ENCODE measurements at places on chromosomes 6 and 20.

DNA sequence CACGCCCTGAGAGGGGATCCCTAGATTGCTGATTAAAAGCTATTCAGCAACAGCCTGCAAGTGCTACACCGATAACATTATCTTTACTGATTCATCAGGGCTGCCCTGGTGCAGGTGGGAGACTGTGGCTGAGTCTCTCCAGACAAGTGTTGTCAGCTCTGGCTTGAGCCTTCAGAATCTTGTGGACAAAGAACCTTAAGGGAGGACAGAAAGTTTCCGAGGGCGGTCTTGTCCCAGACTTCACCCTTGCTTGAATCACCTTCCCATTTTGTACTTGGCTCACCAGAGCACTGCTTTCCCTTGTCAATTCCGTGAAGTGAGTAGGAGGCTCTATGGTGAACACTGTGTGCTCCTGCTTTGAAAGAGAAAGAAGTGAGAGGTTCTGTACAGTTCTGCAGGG, 88.6 kb upstream of the PCSK2 start:
- no peak for DNase-seq

GRCh38 chr6:71468841-71469700, 180.5 kb downstream of the OGFRL1 start:
- no peak for DNase-seq

GRCh38 chr6:109373762-109374161, 8.5 kb downstream of the CD164 start:
- DNase-seq = no peak

DNA sequence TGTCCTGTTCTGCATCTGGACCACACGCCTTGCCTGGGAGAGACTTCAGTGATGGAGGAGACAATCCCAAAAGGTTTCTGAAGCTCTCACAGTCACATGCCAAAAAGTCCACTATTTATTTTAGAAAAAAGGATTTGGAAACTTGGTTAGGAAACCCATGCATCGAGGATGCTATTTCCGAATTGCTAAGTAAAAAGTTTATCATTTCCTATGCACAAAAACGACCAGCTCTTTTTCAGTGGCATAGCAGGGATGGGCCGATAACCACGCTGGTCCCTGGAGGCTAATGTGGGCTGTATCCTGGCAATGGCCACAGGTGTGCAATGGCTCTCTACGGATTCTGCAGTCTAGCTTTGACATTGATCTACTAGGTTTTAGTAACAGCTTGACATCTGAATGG, 33.9 kb downstream of the RAMACL start:
- no peak for DNase-seq

DNA sequence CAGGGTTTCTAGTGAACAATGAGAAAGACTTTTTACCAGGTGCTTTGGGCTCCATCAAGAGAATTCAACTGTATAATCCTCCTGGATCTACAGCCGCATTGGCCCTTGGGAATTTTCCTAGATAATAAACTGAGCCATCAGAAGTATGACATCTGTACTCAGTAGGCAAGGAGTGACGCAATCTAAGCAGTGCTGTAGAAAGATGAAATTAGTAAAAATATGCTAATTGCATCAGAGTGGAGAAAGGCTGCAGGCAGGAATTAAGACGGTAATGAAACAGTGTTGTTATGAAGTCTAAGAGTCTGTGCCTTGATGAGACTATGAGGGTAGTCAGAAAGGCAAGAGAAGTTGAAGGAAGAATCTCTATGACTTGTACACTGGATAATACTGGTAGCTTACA, 507.9 kb upstream of the SOX4 start:
- DNase-seq = no peak

GRCh38 chr6:72619883-72620696, 1.8 kb upstream of the KCNQ5 start:
- DNase-seq = no peak

- no peak for DNase-seq
Observed at GRCh38 chr20:51460569-51461265, 81.8 kb downstream of the NFATC2 start.

GRCh38 chr6:108693430-108694154, 132.9 kb downstream of the FOXO3 start:
- DNase-seq = no peak

DNA sequence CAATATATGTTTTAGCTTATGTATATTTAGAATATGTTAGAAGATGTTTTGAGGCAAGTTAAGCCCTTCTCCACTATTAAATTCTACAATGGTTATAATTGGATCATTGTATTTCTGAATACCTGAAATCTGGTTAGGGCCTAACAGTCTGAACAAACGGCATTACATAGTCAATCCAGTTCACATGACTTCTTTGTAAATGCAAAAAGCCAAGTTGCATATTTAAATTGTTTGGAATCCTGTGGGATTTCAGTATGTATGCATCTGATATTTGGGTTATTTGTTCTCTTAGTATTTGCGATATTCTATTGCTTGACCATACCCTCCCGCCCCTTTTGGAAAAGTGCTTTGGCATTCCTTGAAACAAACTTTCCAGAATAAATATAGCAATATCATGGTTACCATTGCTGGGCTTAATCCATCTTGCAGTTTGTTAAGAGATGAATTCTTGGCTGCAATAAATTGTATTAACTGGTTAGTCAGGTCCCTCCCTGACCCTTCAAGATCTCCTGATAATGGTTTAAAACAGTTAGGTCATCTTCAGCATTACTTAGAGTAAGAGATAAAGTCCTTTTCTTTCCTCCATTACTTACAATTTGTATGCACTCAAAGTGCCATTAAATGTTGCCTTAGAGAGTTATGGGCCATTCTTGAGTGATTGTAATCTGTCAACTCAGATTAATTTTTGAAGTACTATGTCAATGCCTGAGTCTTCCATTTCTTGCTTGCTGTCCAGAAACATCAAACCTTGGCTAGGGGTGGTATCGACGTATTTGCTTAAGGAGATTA, 36.5 kb downstream of the LRRC1 start:
- DNase-seq = no peak

GRCh38 chr20:41000628-41001027, 28.0 kb upstream of the TOP1 start:
- no peak for DNase-seq

DNA sequence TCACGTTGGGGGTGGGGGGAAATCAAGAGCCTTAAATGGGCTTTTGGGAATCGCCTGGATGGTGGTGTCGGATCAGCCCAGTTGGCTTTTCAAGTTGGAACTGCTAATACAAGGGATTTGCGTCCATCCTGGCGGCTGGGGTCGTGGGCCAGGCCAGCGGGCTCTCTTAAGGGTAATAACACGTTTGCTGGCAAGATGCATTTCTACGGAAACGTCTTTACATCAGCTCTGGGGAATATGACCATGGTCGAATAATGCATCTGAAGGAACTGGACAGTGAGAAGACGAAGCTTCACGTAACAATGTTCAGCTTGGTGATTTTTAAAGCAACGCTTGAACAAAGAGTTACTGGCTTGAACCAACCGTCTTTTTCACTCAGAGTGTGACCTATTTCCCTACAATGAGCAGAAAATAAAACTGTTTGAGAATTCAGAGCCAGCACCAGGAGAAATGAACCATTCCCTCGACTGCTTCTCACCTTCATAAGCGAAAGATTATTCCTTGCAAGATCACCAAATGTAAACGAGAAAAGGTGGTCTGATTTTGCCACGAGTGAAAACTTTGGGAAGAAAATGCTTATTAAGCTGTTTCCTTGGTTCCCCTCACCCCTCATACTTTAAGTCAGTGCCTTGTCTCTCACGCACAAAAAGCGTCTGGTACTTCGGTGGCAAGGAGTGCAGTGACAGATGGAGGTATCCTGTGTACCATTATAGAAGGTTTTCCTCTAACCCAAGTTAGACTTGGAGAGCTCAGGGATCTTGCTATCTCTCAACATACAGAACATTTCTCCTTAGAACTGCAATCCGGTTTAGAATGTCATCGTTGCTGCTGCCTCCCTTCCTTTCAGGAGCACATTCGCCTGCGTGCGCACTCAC, 1.4 kb upstream of the MARCKS start:
- no peak for DNase-seq

DNA sequence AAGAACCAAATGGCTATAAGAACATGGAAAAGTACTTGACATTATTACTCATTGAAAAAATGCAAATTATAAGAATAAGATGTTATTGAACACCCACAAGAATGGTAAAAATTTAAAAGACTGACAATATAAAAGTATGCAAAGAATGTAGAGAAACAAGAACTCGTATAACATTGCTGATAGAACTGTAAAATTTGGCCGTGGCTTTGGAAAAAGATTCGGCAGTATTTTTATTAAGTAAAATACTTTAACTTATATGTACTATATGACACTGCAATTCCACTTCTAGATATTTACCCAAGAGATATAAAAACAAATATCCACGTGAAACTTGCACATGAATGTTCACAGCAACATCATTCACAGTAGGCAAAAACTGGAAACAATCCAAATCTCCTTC, 239.2 kb downstream of the TPBG start:
- no peak for DNase-seq

GRCh38 chr6:166104107-166104506, 63.5 kb downstream of the TBXT start:
- no peak for DNase-seq

GRCh38 chr6:170572704-170573466, 11.6 kb downstream of the PDCD2 start:
- no peak for DNase-seq

DNA sequence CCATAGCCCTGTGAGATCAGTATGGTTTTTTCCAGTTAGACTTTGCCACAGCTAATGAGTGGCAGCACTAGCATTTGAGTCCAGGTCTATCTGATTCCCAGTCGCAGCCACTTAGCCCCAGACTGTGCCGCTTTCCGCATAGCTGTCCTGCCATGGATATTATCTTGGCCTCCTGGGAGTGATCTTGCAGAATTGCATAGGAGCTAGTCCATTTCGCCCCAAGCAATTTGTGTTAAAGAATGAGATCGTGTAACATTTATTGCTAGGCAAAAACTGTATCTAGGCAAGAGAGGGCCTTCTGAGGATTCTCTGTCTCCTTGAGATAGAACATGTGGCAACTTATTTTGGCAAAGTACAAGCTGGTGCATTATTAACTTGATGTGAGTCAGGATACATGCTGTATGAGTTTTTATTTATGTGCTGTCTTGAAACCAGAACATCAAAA, 74.2 kb downstream of the EZR start:
- no peak for DNase-seq

GRCh38 chr6:14789996-14790395, 455.9 kb upstream of the JARID2 start:
- no peak for DNase-seq

GRCh38 chr20:31721408-31722256, 1.0 kb downstream of the BCL2L1 start:
- no peak for DNase-seq

- DNase-seq = no peak
Observed at GRCh38 chr6:53544217-53544469, 758 bp downstream of the GCLC start.

DNA sequence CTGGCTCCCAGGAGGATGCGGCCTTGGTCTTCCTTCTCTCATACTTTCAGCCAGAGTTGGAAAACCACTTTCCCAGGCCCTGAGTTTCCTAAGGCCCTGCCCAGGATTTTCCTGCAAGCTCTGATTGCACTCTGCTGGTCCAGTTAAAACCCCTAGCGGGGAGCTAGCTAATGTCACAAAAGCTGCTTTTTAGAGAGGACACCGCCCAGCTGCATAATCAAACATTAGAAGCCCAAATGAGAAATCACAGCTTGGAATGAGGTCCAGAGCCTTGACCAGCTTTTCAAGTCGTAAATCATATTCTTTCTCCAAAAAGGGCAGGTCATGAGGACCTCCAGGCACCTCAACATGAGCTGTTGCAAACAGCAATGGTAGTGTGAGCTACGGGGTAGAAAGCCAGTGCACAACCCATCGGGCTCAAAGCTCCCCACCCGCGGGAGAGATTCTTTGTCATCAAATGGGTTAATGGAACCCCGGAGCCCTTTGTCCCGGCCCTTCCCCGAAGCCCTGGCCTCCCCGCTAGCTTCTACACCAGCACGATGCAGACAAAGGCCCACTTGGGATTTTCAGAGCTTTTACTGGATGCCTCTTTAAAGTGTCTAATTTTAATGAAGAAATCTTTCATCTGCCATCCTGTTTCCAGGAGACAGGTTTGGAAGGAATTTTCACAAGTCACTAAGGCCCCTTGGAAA, 134.0 kb downstream of the SCML4 start:
- no peak for DNase-seq

DNA sequence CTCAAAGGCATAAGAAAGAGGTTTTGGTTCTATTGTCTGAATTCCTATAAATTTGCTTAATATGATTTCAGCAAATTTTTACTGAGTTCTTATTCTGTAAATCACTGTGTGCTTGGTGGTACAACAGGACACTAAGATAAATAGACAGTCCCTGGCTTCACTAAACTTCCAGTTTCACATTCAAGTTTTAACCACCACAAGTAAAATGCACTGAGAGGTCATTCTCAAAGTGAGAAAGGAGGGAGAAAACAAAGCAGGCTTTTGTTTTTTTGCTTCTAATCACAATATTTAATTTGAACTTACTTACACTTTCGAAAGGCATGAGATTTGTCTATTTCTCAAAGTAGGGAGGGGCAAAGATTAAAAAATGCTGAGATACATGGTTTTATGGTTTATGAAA, 445.7 kb downstream of the CDC5L start:
- DNase-seq = no peak

DNA sequence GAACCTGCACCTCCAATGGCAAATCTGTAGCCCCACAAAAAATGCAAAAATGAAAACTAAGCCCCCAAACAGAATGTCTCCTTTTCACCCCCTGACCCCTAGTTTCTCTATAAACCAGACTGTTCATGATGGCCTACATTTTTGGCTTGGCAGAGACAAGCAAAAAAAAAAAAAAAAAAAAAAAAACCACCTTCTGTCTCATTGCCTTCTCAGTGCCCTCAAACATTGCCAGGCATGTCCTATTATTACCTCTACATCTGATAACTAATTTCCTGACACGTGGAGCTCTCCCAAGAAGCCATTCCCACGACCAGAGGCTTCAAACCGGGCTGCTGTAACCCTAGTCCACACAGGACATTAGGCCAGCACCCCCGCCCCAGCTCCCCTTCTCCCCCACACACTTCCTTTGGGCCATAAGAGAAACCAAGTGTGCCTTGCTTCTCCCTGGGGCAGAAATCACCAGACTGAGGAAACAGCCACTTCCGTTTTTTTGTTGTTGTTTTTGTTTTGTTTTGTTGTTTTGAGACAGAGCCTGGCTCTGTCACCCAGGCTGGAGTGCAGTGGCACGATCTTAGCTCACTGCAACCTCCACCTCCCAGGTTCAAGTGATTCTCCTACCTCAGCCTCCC, 65.4 kb downstream of the GPR6 start:
- no peak for DNase-seq

- DNase-seq = no peak
Observed at GRCh38 chr6:137829641-137830083, 37.4 kb upstream of the TNFAIP3 start.
